ENCODE measurements at places on chromosomes 4 and X.

DNA sequence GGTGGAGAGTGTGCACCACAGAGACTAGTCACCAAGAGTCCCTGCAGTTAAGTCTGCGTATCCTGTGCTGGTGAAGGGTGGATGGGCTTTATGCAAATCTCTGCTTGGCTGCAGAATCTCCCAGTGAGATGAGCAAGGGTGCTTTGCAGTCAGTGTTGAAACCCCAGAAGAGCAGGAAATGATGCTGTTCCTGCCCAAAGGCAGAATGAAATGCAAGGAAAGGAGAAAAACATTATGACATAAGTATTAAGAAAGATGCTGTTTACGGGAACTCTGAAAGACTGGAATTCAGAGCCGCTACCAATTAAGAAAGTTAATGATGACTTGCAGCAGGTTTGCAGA is 25.4 kb upstream of the ACSL1 start:
- no peak for DNase-seq

GRCh38 chr4:97412331-97412730 is 730.9 kb downstream of the STPG2 start:
- no peak for DNase-seq

GRCh38 chrX:43166874-43167273 is 388.9 kb upstream of the PPP1R2C start:
- peak; percentile 84 for DNase-seq

DNA sequence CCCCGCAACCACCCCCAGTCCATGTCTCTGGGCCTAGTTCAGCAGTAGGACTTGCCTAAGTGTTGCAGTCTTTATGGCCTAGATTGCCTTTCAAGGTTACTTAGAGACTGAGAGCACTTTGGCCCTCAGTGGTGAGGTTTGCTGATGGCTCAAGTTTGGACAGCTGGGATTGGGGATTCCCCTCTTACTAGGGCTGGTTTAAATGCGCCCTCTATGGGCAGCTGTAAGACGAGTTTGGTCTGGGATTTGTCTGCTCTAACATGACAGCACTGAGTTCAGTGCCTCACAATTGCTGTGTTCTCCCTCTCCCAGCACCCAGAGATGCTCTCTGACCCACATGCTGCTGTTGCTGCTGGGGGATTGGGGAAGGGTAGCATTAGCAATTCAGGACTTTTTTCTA is 23.1 kb downstream of the DACH2 start:
- DNase-seq, result no peak

DNA sequence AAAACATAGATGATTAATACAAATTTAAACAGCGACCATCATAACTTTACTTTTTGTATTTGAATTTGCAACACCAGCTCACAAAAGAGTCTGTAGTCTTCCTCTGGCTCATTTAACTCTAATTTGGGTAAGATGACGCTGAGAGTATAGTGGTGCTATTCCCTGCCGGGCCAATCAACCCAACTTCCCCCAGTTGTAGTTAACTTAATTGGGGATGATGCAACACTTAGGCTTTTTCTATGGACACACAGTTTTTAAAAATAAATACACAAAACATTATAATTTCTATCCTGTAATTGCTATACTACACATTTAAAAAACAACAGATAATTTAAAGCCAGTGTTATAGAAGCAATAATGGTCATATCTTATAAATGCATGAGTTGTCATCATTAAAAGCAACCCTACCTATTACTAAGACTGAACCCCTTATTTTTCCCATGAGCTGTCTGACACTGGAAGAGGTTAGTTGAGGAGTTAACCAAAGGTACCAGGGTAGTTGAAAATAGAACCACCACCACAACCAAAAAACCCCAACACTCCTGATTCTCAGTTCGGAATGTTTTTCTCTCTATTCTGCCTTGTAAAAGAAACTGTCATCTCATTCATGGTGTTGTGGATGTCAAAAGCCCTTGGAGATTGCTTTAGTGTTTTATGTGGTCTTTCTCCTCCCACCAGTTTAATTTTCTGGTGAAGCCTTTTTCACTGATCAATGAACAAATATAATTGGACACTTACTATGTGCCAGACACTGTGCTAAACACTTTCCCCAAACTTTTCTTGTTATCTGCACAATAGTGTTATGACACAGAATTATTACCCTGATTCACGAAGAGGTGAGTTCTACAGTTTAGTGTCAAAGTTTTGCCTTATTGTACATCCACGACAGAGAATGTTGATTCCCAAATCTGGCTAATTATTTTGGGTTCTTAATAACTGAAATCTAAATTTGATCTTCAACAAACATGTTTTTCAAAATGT is 61.5 kb upstream of the RAPGEF2 start:
- no peak for DNase-seq

DNA sequence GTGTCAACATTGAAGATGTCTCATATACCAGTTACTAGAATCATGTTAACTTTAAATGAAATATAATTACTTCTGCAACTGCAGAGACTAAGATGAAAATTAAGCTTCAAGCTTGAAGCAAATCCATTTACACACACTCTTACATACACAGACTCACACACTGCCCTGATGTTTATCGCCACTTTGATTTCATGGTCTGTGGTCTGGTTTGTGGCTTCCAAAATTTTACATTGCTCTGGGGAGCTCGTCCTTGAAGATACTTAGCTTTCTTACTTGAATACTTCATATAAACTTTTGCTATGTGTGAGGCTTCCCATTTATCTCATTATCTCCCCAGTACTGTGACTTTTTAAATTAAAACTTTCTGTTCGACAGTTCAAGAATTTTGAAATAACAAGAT is 35.8 kb downstream of the ARHGEF38 start:
- DNase-seq, result no peak

DNA sequence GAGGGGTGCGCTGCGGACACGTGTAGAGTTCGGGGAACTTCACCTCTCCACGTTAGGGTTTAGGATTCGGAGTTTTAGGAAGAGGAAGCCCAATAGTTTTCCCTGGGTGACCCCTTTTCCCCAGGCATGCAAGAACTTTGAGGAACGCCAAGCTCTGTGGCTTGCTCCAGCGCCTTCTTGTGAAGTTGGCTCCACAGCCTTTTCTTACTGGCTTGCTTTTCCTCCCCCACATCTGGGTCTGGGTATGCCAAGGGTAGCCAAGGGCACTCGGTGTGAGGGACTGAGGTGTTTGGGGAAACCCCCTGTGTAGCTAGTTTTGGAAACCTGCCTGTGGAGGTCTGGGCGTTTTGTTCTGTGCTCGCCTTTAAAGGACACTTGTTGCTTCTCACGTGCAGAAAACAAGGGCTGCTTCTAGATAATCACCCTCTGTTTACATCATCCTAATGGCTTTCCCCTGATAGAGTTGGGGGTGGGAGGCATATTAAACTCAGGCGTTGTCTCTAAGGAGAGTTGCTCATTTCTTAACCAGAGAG is 746 bp downstream of the EDNRA start:
- peak; percentile 5 for DNase-seq

GRCh38 chr4:146113171-146113570 is 62.3 kb upstream of the LSM6 start:
- no peak for DNase-seq

GRCh38 chrX:147891896-147892295 is 19.8 kb upstream of the FMR1 start:
- DNase-seq, result no peak

- DNase-seq, result no peak
These were observed 197.0 kb downstream of the FAT4 start for GRCh38 chr4:125511715-125512114.

DNA sequence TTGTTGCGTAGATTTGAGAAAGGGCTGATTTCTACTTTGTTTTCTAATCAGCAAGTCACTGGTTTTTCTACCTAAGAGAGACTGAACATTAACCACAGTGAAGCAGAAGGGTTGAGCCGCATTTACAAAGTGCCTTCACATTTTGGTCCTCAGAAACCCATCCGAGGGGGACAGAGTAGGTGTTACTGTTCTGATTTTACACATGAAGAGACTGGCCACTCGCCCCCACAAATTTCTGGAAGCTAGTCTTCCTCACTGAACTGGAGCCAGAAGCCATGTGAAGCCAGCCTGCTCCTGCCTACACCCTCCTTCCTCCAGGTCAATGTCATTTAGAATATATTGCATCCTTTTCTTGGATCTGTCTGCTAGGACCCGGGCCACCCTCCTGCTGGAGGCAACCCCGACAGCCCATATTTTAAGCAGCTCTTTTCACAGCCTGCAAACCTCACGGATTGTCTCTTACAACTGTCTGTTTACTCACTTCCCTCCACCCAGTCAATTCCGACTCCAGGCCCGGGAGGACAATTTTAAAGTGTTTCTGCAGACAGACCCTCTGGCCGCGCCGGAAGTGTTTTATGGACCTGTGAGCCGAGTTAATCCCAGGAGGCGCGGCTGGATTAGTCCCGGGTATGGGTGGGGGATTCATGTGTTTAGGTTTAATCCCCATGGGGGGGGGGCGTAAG is 73.2 kb upstream of the BCOR start:
- no peak for DNase-seq

GRCh38 chrX:37926700-37927099 is 79.3 kb upstream of the DYNLT3 start:
- DNase-seq, result peak; percentile 25

Measured in NCI-H1105 treated with DMSO at 0.1 percent for 48 hours (cell line).